CD4-positive, alpha-beta T cell treated with Interleukin-1 beta for 1 hour (primary cell): ENCODE measurements at places on chromosomes 1 and 21.

GRCh38 chr1:46991083-46991923, 32.2 kb upstream of the CYP4X1 start:
- DNase-seq = no peak

GRCh38 chr1:153490272-153491051, 30.0 kb upstream of the S100A7 start:
- peak; percentile 8 for DNase-seq

DNA sequence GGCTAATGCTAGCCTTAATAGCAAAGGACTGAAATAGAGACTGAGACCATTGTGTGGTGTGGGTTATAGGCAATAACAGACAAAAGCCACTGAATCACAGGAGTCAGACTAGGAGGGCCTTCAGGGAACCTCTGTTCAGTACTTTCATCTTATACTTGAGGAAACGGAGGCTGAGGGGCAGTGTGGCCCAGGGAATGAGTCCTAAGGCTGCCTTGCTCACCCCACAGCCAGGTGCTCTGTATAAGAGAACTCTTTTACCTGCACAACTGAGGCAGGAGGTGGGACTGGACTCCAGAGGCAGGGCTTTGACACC, 2.7 kb downstream of the SMPDL3B start:
- no peak for DNase-seq

DNA sequence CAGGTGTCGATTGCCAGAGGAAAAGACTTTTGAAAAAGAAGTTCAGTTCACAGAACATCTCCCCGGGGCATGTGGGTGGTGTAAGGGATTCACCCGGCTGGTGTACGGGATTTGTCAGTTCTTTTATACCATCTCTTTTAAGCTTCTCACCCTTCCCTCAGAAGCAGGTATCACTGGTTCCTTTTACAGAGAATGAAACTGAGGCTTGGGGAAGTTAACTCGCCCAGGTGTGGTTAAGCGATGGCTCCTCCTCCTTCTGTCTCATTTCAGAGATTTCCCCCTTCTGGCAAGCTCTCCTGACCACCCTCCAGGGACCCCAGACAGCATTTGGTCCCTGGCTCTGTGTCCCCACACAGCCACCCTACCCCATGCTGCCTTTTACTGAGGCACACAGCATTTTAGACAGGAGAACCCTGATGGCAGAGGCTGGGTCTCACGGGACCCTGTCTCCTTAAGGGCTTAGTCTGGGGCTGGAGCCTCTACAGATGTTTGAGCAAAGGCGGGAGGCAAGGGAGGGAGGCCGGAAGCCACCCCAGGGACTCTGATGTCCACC, 2.8 kb upstream of the ECE1 start:
- peak; percentile 76 for DNase-seq

DNA sequence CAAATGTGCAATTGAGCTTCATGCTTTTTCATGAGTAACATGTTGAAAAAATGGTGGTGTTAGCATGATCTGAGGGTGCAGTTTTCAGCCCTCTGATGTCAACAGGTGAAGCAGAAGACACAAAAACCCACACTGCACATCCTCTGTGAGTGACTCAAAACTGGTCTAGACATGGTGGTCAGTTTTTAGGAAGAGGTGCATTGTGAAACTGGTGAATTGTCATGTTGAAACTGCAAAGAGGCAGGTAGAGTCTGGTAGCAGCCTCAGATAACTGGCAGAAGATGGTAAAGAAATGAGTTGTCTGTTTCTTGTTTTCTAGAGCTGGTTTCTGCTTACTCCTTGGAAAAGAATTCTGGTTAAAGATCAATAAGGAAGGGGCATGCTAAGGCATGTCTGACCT, 97.3 kb upstream of the HMCN1 start:
- DNase-seq = no peak

DNA sequence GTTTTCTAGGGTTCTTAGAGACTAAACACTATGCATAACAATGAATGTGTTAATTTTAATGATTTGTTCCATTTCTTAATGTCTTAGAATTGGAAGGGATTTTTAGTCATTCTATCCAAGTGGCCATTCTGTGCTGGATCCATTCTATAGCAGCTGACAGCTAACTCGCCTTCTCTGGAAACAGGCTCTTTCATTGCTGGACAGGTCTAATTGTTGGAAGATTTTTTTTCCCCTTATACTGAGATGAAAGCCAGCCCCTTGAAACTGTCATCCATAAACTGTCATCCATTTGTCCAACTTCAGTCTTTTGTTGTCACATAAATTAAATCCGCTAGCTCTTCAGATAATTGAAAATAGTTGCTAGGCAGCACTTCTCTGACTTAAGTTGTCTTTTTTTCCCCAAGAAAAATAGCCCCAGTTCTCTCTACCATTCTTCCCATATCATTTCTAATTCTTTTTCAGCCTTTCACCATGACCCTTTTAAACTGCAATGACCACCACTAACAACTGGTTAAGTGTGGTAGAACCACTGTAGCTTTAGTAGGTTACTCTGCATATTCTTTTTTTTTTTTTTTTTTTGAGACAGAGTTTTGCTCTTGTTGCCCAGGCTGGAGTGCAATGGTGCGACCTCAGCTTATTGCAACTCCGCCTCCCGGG, 19.7 kb downstream of the AK4 start:
- no peak for DNase-seq

DNA sequence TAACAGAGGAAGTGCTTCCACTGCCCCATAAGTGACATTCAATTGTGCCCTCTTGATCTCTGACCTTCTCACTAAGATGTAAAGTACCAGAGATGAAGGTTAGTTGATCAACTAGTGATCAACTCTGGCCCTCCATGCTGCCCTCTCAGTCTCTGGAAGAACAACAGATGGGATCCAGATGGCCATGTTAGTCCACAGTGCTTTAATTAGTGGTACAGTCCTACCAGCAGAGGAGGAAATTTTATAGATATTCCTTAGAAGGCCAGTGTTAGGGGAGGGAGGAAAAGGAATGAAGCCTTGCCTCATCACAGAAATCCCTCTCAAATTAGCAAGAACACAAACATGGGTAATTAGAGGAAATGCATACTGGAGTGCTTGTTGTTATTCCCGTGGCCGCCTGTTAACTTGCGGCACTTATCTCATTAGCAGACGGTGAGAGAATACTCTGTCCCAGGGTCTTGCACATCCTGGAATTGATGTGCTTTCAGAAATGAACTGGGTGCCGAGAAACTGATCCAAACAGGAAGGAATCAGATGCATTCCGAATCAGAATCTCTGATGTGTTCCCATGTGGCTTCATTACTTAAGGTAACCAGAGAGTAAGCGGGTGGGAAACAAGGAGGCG, 91.1 kb upstream of the RGS4 start:
- no peak for DNase-seq

DNA sequence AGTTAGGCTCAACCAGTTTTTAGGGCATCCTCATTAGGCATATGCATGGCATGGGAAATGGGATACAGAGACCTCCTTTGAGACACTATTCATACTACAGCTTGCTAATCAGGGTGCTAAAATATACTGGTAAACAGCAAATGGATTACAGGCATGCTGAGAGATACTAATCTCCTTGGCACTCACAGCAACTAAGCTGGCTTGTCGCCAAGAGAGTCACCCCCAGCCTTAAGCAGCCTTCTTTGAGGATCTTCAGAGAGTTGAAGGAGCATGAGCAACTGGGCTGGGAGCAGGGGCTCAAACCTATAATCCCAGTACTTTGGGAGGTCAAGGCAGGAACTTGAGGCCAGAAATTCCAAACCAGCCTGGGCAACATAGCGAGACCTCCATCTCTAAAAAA, 120.1 kb upstream of the NR5A2 start:
- DNase-seq = no peak

DNA sequence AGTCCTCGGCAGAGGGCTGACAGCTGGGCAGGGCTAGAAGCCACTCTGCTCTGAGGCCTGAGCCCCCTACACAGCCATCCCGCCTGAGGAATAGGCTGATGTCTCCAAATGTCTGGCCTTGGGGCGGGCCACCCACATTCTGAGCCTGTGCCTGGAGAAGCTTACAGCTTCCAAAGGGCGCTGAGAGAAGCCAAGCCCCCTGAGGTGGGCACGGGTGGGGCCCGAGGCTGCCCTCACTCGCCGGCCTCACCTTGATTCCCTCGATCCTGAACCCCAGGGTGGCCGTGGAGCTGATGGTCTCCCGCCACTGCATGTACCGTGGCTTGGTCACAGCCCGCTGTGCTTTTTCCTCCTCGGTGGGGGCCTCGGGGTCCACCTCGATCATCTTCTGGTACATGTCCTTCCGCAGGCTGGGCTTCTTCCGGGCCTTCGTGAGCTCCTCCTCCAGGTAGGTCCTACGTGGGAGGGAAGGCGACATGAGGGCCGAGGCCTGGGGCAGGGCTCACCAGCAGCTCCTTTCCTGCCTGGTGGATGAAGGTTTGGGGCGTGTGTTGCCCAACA, 93.2 kb downstream of the STUM start:
- no peak for DNase-seq

- no peak for DNase-seq
Measured at GRCh38 chr1:60298290-60298689, 224.7 kb upstream of the C1orf87 start.

- no peak for DNase-seq
Measured at GRCh38 chr1:219428651-219429050, 184.3 kb downstream of the ZC3H11B start.

DNA sequence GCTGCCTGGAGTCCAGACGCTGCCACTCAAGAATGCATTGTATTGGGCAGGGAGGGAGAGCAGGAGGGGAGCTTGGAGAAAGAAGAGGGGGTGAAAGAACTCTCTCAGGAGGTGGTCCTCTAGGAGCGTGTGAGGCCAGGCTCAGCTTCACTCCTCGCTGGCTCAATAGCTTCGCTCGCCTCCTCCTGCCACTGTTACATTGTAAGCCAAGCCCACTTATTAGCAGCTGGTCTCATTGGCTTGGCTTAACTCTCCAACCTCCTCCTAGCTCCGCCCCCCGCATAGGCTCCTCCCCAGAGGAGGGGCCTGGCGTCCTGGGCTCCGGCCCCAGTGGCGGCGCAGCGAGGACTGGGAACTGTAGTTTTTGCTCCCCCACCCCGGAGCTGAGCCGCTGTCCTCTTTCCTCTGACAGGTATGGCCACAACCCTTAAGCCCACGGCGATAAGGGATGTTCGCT, at the start of gene KCNN3:
Gene KCNN3 (minus strand): TSS at position 167 of the 457 bp plus-strand sequence. CDS start 317 bp downstream, outside the sequence.
- peak; percentile 89 for DNase-seq

DNA sequence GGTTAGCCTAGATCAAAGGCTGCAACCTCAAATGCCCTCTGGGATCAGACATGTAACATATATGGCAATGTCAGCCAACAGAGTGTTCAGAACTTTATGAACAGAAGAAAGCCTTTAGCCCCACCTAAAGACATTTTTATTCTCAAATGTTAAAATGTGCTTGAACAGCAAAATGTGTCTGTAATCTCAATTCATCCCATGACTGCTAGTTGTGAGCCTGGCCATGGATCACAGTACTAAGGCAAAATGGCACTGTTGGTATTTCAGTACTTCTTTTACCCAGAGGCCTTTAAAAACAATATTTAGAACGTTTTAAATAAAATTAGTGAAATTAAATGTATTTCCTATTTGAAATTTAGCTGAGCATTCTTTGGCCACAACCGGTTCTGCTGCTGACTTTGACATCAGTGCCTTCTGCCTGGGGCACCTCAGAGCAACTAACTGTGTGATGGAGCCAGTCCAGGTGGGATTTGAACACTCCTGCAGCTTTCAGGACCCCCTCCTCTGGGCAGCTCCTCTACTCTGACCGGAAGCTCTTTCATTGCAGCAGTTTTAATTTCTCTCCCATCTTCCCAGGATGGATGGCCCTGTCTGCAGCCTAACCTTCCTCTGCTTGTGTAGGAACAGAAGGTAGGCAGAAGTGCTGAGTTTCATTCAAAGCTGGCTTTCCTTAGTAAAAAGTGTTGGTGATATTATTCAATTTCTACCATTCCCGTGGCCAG, 68.3 kb upstream of the NFIA start:
- no peak for DNase-seq

DNA sequence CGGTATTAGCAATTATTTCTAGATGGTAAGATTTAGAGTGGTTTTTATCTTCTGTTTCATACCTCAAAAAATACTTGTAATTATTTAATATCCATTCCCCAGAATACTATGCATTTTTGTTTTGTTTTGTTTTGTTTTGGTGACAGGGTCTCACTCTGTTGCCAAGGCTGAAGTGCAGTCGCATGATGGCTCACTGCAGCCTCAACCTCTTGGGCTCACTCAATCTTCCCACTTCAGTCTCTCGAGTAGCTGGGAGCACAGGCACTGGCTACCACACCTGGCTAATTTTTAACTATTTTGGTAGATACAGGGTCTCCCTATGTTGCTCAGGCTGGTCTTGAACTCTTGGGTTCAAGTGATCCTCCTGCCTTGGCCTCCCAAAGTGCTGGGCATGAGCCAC, 252.7 kb downstream of the AKT3 start:
- no peak for DNase-seq

DNA sequence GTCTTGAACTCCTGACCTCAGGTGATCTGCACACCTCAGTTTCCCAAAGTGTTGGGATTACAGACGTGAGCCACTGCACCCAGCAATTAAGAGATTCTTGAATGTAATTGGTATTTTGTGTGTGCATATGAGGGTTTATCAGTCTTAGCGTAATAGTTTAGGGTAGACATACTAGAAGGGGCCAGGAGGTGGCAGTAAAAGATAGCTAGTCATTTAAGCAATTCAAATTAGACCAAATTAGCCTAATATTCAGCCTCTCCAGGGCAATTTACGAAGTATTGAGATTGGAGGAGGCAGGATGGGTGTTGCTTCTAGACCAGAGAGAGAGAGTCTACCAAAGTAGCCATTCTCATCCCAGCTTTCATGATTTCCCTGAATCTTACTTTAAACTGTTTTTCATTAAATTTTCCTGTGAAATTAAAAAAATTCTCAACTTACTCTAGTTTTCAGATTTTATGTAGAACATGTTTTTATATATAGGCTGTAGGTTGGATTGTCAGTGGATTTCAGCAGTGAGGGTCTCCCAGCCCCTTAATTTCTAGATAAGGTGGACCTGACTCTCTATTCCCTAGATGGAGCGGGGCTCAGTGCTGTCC, 119.7 kb downstream of the HHAT start:
- peak; percentile 40 for DNase-seq

DNA sequence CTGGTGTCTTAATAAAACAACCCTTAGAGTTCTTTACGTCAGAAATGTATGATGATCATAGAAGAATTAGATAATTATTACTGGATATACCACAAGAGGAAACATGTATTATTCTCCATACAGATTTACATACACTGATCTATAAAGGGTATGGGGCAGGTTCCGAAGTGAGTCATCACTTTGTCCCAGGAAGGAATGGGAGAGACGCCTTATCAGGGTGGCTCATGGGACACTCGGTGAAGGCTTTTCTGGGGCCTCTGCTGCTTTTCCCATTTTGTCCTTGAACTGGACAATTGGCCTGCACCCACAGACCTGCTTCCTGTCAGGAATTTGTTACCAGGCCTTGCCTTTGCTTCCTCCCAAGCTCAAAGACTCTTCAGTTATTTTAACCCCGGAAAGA, 233.8 kb upstream of the RUNX1 start:
- DNase-seq = no peak

GRCh38 chr1:162193815-162194214, 124.3 kb downstream of the NOS1AP start:
- DNase-seq = no peak

GRCh38 chr1:9735800-9736199, 84.3 kb downstream of the PIK3CD start:
- no peak for DNase-seq
